ENCODE measurements at places on chromosomes 4 and X.

- no peak for DNase-seq
Observed at GRCh38 chrX:54550821-54551220, 20.8 kb downstream of the GNL3L start.

DNA sequence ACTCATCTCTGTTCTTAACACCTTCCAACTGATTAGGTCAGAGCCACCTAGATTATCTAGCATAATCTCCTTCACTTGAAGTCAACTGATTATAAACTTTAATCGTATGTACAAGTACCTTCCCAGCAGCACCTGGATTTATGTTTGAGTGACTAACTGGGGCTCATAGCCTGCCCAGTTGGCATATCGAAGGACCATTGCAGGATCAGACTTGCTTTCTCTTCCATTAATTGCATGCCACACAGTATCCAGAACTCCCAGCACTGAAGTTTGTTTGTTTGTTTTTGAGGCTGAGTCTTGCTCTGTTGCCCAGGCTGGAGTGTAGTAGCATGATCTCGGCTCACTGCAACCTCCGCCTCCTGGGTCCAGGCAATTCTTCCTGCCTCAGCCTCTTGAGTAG lies 27.9 kb downstream of the GRK4 start:
- DNase-seq: no peak

GRCh38 chr4:37648084-37648817 lies 37.9 kb downstream of the RELL1 start:
- no peak for DNase-seq

DNA sequence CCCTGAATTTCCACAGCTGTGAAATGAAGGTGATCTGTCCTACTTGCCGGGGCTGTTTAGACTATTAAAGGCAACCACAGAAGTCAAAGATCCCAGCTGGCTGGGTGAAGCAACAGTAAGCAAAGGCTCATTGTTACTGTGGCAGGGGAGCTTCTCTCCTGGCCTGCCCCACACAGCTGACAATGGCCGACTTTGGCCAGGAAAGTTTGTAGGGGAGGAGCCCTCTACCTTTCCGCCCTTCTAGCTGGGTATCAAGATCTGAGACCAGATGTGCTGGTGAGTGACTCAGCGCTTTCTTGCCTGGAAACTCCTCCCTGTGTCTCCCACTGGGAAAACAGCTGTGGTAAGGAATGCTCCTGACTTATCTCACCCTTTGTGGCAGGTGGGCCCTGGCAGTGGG lies 21.1 kb downstream of the RASSF6 start:
- DNase-seq: no peak

DNA sequence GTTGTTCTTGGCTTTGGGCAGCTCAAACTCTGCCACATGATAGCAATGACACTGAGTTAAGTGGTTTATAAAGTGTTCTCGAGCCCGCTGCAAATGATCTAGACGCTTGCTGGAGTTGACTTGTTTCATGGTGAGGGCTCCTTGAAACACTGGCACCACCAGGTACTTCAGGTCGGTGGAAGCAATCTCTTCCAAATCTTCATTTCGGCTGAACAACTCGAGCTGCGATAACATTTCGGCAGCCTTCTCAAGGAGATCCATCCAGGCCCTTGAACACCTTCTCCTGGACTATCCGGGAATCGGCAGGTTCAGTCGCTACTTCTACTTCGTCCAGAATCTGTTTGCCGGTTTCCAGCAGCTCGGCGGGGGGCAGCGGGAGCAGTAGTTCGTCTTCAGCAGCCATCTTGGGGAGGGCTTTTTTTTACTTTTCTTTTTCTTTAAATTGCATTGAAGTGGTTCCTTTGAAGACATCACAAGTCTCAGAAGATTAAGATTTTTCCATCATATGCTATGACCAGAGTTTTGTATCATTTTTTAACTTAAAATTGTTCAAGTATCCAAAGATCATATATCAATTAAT lies 28.0 kb downstream of the HNRNPDL start:
- DNase-seq: no peak

DNA sequence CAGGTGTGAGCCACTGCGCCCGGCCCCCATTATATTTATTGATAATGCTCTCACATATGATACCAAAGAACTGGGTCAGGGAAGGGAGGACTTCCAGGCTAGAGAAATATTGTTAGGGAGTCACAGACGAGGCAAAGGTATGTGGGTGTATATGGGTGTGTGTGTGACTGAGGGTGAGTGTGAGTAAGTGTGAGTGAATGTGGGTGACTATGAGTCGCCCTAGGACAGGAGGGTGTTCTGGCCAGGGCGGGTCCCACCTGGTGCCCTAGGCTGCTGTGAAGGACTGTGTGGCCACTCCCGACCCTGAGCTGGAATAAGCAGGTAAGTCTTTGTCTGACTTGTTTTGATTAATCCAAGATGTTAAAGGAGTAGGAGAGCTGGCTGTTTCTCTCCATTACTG lies 34.4 kb downstream of the RWDD4 start:
- no peak for DNase-seq

DNA sequence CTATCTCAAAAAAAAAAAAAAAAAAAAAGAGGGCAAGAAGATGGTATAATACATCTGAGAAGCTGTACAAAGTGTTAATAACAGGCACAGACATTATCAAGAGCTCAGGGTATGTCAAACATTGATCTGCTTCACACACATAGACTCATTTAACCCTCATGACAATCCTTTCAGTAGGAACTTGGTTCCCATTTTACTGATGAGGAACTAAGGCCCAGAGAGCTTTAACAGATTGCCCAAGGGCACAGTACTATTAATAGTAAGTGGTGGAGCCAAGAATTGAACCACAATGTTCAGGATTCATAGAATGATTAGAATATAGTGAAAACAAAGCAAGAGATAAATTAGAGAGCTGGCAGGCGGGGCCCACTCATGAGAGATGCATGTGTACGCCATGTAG lies 154.4 kb downstream of the EFHC2 start:
- DNase-seq: no peak

DNA sequence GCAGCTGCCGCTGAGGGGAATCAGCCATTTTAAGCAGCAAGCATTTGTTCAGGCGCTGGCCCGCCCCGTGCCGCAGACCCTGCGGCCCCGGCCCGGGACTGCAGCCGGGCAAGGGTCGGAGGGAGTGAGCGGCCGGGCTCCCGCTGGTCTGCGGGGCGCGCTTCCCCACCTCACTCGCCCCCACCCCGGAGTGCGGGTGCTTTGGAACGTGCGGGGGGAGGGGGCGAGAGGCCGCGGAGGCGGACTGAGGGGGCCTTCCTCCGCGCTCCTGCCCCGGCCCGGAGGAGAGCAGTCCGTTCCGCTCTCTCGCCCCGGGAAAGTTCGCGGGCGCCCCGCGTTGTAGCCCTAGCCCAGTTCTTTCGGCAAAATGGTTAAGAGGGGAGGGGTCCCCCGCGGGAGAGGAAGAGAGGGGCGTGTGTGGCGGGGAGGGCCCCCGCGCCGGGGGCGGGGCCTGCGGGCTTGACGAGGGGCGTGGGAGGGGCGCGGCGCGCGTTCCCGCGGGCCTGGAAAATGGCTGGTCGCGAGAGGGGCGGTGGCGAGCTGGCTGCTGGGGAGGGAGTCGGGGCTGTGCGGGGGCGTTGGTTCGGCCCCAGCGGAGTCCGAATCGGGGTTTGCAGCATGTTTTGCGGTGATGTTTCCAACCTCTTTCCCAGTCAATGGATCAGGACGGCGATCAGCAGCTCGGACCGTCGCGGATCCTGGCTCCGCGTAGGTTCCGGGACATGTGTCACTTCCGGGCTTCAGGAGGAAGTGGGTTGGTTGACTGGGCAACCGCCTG lies 942 bp downstream of the ING2 start:
- DNase-seq: peak; percentile 94

- DNase-seq: no peak
Observed at GRCh38 chr4:98619180-98619579, 39.2 kb downstream of the TSPAN5 start.

GRCh38 chrX:17442898-17443297 lies 67.9 kb downstream of the NHS start:
- no peak for DNase-seq

- DNase-seq: no peak
Observed at GRCh38 chr4:71287305-71287704, 51.5 kb upstream of the SLC4A4 start.

- DNase-seq: no peak
Observed at GRCh38 chrX:136549226-136549625, 17.2 kb downstream of the VGLL1 start.

DNA sequence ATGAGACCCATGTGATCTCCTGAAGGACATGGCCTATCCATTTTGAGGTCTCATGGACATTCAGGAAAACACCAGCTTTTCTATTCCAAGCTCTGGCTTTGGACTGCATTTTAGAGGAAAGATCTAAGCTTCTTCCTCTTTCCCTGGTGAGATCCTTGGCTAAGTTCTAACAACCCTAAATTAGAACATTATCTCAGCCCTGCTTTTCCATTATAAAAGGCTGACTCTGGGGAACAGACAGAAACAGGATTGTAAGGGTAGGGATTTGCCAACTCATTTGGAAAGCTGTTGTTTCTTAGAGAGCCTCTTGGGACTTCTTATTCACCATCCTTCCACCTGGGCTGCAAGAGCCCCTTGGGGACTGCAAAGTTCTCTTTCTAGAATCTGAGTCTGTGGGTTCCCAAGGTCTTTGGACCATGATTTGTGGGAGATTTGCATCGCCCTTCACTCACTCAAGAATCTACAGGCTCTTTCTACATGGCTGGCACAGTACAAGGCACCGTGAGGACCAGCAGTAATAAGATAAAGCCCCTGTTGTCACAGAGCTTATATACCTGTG lies 146.9 kb downstream of the FNIP2 start:
- DNase-seq: no peak

DNA sequence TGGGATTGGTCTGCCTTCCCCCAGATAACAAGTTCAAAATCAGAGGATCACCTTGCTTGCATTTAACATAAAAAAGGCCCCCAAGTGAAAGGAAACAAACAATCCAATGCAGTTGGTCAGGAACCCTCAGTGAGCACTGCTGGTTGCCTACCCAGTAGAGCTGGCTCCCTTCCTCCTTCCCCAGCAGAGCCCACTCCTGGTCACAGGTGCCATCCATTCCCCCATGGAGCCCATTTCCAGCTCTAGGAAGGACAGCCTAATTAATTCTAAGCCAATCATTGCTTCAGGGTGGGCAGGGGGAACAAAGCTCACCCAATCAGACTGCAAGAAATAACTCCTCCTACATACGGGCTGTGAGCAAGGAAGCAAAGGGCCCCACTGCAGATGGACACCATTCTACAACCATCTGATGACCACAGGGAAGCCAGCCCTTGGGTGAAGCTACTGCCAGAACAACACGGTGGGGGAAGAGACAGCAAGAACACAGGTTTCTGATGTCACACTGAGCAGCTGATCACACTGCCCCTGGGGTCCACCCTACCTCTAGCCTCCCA lies 86.5 kb downstream of the SH3KBP1 start:
- no peak for DNase-seq

DNA sequence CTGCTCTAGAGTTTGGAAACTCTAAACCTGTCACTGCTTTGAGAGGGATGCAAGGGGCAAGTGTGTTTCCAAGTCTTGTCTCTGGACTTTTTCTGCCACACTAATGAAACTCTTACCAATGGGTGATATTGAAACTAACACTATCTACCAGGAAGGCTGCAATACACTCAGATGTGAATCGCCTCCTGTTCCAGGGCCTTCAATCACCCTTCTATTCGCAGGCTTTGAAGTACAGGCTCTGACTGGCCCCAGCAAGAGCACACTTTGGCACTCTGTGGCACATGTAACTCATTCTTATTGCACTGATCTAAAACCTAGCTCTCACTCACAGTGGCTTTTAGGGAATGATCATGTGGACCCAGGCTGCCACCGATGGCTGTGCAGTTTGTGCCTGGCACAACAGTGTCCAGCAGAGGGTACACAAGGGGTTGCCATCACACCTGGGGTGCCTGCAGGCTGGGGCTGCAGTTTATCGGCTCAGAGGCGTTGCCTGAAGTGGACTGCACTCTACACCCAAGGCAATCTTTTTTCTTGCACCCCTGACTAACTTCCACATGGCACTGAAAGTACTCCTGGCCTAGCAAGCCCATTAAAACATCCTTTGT lies 210.8 kb downstream of the MGST2 start:
- DNase-seq: no peak

- DNase-seq: peak; percentile 53
Observed at GRCh38 chrX:53357799-53358530, 64.5 kb downstream of the SMC1A start.

DNA sequence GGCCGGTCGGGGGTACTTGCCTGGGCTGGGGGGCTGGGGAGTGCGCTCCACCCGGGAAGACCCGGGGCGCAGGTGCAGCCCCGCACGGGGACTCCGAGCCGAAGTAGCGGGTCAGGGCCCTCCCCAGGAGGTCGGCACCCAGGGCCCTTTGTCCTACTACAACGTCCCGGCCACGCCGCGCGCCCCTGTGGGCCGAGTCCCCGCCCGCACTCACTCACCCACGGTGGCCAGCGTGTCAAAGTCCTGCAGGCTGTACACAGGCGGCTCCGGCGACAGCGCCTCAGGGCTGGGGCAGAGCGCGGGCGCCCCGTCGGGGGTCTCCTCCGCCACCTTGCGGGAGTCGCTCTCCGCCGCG lies 602 bp downstream of the PRKX start:
- no peak for DNase-seq

DNA sequence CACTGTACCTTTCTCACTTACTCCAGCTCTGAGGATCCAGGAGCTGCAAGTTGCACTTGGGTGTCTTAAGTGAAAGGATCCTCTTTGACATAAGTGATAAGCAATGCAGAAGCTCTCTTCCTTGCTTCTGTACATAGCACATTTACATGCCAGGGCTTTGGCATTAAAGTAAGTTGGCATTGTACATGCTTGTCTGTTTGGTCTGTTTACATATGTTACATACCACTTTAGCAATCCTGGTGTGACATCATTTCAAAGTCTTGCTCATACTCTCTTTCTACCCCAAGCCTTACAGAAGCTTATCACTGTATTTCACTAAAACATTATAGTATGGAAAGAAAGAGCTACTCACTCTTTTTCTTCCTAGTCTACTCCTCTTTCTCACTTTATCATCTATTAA lies 2548.3 kb downstream of the ARAP2 start:
- no peak for DNase-seq

- no peak for DNase-seq
Observed at GRCh38 chrX:140149761-140150160, 184.4 kb upstream of the CXorf66 start.

- DNase-seq: no peak
Observed at GRCh38 chrX:115559672-115560071, 1.3 kb upstream of the PLS3 start.

DNA sequence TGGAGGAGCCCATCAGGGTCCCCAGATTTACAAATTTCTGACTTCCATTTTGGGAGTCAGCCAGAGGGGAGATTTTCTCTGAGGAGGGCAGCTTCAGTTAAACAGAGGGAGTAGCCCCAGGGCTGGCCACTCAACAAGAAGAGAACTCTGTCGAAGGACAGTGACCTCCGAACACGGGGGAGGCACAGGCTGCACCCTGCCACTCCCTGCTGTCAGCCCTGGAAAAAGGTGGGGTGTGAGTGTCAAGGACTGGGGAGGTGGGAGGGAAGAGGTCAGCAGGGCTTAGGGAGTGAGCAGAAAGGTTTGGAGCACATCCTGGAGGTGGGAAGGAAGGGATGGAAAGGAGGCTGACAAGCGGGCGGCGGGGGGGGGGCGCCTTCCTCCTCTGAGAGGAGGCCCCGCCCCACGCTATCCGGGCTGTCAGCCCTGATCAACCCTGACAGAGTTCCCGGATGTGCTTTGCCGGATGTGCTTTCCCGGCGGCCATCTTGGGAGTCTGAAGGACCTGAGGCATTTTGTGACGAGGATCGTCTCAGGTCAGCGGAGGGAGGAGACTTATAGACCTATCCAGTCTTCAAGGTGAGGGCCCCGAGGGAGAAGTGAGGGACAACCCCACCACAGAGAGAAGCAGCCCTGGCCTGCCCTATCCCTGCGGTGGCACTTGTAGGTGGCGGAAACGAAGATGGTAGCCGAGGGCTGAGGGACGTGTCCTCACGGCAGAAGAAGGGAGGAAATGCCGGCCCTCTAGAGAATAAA lies at the start of gene MAGEC1:
Gene MAGEC1 (plus strand): TSS at position 495 of the 756 bp plus-strand sequence. CDS start 1,179 bp downstream, outside the sequence.
- DNase-seq: no peak

All from left hindlimb (tissue), 1 donor.